ENCODE measurements at places on chromosomes 4 and X. TPM values are rescaled to one million over a fixed set of nuclear protein-coding genes. Genes with fewer than 3 reads are reported as not detected.

Gene GIMD1
- not detected for total RNA-seq

Gene UFSP2
- total RNA-seq, result 15.1 TPM

Gene FAM53A
- total RNA-seq, result 1.2 TPM

Gene IL2RG
- not detected for total RNA-seq

Gene MAGEB17
- total RNA-seq, result not detected

Gene SHROOM4
- not detected for total RNA-seq

Gene ADH6
- not detected for total RNA-seq

Gene ERVMER34-1
- total RNA-seq, result 0.28 TPM

Gene FRAS1
- 1.9 TPM for total RNA-seq

Gene CLGN
- total RNA-seq, result 5.3 TPM

Gene C4orf50
- not detected for total RNA-seq

Gene CENPVL3
- total RNA-seq, result 0.14 TPM

Gene DDX53
- not detected for total RNA-seq

Gene ARSD
- total RNA-seq, result 12.0 TPM

Data from A549 treated with ZK216348 at 1 μM for 4 hours (cell line).